ENCODE measurements at places on chromosomes 11 and 22.

- DNase-seq, result no peak
Observed at GRCh38 chr11:8732748-8733241, 50.2 kb downstream of the RPL27A start.

- DNase-seq, result no peak
Observed at GRCh38 chr11:69837791-69838190, 18.6 kb upstream of the FGF3 start.

DNA sequence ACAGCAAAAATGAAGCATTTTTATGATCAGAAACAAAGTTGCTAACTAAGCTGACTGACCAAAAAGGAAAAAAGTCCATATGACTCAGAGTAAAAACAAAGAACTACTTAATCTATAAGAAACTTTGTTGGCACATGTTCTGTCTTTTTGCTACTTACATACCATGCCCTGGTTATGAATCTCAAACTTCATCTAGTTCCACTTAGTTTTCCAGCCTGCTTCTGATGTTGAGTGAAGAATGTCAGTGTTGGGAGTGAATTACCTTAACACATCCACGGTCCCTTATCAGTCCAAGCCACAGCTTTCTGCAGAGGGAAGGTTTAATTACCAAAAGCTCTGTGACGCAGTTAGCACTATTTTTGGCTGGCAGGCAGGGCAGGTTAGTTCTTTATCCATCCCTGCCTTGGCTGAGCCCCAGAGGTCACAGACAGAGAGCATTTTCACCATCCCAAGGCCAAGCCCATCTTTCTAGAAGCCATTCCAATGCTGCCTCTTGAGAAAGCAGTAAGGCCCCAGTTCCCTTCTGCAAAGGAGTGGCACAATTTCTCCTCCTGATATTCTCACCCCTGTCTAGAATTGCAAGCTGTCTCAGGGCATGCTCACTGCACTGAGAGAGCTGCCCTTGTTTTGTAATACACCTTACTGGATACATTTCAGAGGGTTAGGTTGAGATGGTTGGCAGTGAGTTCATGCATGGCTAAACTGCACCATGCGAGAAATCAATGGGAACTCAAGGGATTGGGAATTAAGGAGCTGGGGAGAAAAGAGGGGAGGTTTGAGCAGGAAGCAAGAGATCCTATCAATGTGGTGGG lies 67.1 kb downstream of the SLC1A2 start:
- DNase-seq, result no peak

DNA sequence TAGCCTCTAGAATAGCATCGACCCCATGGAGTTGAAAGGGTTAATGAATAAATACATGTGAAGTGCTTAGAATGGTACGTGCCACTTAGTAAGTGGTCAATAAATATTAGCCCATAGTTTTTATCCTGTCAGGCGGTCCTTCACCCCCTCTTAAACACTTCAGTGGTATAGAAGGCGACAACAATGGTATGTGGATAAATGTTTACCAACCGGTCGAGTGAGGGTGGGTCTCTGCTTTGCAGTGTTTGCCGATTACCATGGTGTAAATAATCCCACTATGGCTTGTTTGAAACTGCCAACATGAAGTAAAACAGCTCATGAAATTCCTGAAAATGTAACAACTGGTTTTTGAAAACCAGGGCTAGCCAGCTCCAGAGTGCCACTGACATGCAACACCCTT lies 541.2 kb downstream of the BUD13 start:
- no peak for DNase-seq

- no peak for DNase-seq
Observed at GRCh38 chr11:86617502-86617901, 54.9 kb downstream of the ME3 start.

DNA sequence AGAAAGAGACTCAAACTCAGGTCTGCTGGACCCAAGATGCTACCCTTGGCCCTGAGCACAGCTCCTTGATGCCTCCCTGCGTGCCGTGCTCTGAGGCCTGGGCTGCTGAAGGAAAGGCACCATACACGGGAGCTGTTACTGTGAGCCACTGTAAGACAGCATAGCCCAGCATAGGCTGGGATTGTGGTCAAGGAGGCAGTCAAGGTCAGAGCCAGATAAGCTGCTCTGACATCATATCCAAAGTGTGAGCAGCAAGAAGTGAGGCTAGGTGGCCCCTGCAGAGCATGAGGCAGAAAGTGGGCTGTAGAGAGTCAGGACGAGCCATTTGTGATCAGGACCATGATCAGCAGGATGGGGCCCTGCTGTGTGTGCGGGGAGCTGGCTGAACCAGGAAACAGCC lies 7.7 kb downstream of the SLC22A8 start:
- no peak for DNase-seq

DNA sequence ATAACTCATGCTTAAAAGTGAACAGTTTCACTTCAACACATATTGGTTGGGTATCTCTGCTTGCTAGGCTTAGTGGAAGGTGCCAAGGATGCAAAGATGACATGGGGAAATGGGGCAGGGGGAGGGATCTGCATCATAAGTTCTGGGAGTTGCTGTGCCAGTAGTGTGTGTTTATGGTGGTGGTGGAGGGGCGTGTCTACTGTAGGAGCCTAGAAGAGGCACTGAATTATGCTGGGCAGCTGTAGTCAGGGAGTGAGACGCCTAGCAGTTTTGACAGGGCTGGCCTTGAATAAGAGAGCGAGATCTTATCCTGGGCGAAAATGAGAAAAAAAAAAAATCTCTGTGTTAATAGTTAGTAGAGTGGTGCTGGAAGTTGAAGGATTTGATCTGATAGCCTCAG lies 3.0 kb downstream of the ELMOD1 start:
- DNase-seq, result no peak

DNA sequence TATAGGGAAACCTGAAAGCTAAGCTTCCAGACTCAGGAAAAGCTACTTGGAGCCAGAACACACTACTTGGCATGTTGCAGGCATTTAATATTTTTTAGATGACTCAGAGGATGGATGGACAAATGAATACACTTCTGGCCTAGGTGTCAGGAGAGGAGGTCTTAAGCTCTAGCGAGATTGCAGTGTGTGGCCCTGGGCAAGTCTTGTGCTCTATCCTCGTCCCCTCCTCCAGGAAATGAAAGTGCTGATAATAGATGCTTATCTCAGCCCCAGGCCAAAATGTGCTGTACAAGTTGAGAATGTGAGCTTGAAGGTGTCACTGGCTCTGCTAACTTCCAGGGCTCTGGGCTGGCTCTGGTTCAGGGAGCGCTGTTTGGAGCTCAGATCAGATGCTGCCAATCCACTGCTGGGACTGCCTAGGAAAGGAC lies 136.3 kb downstream of the PKNOX2 start:
- no peak for DNase-seq

DNA sequence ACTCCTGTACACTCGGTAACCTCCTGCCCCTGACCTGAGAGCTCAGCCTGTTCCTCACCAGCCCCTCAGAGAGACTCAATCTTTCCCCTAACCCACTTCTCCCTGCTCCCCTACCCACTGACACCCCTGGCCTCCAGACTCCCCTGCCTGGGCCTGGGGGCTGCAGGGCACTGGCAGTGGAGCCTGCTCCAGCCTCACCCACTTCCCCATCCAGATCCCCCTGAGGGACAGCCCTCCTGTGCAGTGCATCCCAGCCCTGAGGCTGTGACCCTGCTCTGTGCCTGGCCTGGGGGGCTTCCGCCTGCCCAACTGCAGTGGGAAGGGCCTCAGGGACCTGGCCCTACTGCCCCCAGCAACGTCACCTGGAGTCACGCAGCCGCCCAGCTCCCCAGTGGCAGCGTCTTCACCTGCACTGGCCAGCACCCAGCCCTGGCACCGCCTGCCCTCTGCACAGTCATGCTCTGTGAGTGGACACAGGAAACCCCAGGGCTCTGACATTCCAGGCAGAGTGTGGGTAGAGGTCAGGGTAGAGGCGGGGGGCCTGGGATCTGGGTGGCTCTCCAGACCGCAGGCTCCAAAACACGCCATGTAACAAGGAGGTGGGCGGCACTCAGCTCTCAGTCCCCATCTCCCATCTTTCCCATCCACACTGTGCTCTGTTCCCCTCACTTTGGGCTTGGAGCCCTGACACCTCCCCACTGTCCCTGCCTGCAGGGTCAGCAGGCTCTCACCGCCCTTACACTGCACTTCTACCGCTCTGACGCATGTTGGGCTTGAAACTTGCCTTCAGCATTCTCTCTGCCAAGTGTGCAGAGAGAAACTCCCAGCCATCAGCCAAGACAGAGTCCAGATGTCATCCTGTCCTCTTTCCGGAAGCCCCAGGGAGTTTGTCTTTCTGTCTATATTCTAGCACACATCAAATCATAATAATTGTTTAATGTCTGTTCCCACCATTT lies 5.1 kb downstream of the VSIG10L2 start:
- DNase-seq, result no peak

DNA sequence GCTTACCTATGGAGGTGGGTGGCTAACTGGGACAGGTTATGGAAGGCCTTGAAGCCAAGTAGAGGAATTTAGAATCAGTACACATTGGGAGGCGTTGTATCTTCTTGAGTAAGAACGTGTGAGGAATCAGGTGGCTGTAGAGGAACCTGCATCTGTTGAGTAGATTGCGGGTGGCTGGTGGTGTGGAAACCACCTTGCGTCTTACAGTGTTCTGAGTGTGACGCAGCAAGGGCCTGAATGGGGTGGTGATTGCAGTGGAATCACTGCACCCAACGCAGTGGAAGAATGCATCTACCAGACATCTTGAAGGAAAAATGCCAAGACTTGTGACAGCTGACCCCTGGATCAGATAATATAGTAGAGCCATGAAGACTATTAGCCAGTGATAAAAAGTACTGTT lies 110.8 kb upstream of the NNMT start:
- no peak for DNase-seq

DNA sequence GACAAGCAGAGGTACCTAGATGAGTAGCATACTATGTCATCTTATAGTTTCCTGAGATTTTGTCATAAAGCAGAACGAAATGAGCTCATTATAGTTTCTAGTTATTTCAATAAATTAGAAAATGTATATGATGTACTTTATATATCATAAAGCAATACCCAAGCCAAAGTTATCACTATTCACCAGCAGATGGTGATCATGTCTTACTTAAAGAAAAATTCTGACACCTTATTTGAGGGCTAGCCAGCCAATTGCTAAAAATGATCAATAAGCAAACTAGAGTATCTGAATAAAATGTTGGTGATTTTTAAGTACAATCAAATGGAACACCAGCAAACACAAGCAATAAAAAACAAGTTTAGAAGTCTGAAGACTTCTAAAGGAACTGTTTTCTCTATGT lies 44.1 kb downstream of the RSF1 start:
- no peak for DNase-seq

DNA sequence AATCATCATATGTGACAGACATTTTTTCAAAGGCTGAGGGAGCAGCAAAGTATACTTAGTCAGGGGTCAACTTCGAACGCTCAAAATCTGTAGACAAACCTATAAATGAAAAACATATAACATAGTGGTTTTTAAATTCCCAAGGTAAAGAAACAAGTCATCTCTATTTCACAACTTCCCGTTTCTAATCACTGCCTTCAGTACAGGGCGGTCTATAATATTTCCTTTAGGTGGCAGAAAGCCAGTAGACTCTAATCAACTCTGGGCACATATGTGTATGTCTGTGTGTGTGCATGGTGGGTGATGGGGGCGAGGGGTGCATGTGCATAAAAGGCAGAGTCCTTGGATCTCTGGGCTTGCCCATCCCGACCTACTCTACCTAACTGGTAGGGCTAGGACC lies 55.0 kb upstream of the ARFGAP3 start:
- DNase-seq, result no peak

GRCh38 chr11:128860571-128861361 lies 6.3 kb downstream of the KCNJ1 start:
- DNase-seq, result no peak

DNA sequence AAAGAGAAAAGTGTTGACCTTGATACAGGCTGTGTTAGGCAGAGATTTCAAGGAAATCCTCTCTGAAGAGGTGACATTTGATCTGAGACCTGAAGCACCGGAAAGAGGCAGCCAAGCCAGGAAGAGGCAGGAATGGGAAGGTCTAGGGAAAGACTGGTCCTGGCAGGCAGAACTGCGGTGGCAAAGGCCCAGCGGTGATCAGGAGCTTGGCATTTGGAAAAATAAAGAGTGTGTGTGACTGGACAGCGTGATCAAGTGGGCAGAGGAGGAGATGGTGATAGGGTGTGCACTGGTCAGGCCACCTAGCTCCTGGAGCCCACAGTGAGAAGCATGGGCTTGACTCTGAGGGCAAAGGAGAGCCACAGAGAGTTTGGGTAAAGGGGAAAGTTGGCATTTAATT lies 27.2 kb upstream of the GAB4 start:
- DNase-seq, result no peak

DNA sequence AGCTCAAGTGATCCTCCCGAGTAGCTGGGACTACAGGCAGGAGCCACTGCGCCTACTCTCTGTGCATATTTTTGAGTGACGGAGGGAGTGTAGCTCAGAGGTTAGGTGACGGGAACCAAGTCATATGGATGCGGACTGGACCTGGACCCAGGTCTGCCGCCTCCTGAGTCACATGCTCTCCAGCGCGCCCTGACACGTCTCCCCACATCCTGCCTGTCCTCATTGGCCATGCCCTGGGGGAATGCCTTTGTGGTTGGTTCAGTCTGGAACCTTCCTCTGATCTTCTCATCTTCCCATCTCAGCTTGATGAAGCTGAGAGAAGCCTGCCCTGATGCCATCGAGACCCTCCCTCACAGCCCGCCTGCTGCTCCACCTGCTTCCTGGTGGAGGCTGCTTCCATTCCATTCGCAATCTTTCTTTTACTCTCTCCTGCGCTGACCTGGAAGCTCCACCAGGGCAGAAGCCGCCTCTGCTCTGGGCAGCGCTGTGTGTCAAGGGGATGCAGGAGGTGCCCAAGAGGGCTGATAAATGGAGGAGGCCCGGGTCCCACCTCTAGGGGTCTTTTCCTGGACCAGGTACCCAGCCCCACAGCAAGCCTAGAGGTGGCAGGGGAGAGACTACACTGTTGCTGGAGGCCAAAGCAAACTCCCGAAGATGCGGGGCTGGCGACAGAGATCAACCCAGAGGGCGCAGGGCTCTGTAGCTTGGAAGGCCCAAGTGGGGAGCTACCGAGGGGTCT lies 13.9 kb upstream of the BAIAP2L2 start:
- no peak for DNase-seq

- no peak for DNase-seq
Observed at GRCh38 chr11:44430140-44430539, 120.2 kb upstream of the ALX4 start.

DNA sequence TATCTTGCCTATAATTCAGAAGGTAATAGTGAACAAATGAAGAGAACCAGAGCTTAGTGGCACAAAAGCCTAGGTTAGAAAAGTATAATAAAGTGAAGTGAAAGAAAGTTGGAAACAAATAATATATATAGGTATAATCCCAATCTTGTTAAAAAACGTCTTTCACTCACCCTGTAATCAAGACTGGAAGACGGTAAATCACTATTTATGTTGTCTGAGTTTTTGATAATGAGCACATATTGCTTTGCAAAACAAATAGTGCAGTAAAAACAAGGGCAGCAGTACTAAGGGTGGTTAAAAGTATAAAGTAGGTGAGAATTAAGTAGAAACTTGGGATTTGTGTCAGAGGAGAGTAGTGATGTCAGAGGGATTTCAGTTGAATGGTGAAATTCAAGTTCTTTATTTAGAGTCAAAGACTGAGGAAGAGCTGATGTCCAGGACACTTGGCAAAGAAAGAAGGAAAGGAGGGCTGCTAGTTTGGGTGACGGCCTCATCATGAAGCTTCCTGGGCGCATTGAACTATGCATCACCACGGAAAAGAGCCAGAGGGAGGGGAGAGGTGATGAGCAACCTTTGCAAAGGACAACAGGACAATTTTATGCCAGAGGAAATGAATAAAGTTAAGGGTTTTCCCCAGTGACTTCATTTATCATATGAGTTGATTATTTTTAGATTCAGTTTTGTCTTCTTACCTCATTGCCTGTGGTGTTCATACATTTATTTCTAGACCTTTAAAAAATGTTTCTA lies 11.4 kb downstream of the NCAM1 start:
- no peak for DNase-seq

- DNase-seq, result no peak
Observed at GRCh38 chr11:17861036-17861755, 126.6 kb downstream of the KCNC1 start.

- no peak for DNase-seq
Observed at GRCh38 chr11:72237112-72237931, 6.7 kb downstream of the PHOX2A start.
